ENCODE measurements at places on chromosomes 11 and 22.

GRCh38 chr11:134401825-134402809, 9.9 kb downstream of the B3GAT1 start:
- no peak for DNase-seq

GRCh38 chr11:12731841-12732336, 57.7 kb downstream of the TEAD1 start:
- no peak for DNase-seq

DNA sequence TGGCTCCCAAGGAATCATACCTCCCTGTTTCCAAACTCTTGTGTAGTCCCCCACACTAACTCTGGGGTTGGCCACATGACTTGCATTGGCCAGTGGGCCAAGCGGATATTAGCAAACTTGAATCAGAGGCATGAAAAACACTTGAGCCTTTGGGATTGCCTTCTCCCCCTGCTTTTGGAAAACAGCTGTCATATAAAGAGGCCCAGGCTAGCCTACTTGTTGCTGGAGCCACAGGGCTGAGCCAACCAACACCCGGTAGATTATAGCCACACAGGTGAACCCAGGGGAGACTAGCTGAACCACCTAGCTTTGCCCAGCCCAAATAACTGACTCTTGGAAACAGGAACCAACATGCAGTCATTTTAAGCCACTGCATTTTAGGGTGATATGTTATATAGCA, 354.8 kb downstream of the TENM4 start:
- DNase-seq, result no peak

DNA sequence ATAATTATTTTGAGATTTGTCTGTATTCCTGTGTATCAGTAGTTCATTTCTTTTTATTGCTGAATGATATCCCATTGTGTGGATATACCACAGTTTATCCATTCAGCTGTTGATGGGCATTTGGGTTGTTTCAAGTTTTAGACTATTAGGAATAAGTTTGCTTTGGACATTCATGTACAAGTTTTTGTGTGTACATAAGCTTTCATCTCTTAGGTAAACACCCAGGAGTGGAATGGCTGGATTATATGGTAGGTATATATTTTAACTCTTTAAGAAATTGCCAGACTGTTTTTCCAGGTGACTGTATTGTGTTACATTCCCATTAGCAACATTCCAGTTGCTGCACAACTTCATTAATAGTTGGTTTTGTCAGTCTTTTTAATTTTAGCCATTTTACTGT, 52.0 kb downstream of the ARHGEF12 start:
- DNase-seq, result no peak

GRCh38 chr22:49668402-49668801, 159.3 kb downstream of the BRD1 start:
- no peak for DNase-seq

DNA sequence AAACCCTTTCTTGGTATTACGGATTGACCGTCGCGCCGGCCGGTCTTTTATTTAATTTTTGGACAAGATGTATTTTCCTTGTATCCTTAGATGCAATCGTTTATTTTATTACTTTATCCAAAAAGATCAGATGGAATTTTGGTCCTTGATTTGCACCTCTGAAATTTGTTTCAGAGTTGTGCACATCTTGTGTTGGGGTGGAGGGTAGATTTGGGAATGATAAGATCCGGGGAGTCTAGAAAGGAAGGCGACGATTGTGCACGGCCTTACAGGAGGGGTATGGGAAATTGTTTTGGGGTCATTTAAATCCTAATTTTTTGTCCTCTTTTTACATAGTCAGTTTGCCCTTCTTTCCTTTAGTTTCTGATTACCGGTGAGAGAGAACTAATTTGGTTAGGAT, 1.4 kb downstream of the KDM2A start:
- DNase-seq, result no peak

DNA sequence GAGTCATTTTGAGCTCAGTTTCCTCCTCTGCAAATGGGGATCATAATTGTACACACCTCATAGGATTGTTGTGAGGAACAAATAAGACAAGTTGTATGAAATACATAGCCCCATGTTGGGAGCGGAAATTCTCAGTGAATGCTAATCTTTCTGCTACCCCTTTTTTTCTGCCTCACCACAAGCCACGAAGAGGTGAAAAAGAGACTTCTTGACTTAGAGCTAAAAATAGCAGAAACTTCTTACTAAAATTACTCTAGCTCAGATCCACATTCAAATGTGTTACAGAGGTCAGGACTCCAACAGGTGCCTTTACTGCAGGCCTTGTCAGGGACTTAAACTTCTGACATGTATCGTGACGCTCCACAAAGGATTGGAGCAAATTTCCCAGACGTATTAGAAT, 128.5 kb downstream of the MIAT start:
- no peak for DNase-seq

All from esophagus squamous epithelium (tissue), 5 donors.